Left ventricle myocardium inferior (tissue), 1 donor: ENCODE measurements at places on chromosomes 3 and 15.

DNA sequence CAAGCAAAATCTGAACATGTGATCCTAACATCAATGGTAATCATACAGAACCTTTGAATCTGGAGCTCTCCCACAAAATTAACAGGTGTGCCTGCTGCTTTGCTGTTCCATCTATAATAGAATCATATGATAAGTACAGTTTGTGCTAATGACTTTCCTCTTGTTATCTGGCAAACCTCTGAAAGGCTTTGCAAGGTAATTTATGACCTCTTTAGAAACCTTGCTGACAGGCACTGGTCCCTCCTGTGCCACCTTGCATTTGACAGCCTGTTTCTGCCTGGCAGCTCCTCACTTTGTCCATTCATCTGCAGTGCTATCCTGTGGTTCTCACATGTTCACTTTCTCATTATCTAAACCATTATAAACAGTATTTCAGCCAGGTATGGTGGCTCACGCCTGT lies 10.2 kb upstream of the HTR3C start:
- DNase-seq, result no peak

DNA sequence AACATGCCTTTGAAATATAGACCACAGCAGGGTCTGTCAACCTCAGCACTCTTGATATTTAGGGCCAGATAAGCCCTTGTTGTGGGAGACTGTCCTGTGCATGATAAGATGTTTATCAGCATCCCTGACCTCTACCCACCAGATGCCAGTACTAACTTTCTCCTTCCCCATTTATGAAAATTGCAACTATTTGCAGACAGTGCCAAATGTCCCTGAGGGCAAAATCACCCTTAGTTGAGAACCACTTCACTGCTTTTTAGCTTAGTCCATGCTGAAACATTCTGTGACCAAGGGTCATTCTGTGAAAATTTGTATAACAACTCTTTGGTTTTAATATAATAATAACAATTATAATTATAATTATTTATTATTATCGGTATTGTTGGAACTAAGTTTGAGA lies 1032.4 kb downstream of the MCTP2 start:
- no peak for DNase-seq

DNA sequence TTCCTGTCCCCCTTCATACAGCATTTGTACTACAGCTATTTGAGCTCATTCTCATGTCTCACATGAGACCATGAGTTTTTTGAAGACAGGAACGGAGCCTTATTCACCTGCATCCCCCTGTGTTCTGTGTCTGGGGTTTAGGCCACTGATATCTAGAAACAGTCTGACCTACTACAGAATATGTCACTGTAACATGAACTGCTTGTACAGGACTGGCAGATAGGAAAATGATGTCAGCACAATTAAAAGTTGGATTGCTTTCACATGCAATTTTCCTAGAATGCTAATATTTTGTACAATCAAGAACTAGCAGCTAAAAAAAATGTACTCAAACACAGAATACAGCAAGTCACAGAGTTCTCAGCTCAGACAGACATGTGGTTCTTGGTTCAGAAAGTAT lies 90.8 kb upstream of the FGF12 start:
- no peak for DNase-seq

DNA sequence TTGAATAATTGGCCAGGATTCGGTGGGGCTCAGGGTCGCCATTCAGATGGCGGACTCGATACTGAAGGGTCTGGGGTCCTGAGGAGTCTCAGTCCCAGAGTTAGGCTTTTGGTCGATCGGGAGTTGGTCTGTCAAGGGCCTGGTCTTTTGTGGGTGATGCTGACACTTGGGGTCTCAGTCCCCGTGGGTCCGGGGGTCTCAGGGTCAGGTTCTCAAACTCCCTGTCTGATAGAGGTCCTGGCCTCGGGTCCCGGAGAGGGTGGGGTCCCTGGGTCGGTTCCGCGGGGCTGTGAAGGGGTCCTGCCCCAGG lies 467 bp downstream of the NCKIPSD start:
- no peak for DNase-seq

DNA sequence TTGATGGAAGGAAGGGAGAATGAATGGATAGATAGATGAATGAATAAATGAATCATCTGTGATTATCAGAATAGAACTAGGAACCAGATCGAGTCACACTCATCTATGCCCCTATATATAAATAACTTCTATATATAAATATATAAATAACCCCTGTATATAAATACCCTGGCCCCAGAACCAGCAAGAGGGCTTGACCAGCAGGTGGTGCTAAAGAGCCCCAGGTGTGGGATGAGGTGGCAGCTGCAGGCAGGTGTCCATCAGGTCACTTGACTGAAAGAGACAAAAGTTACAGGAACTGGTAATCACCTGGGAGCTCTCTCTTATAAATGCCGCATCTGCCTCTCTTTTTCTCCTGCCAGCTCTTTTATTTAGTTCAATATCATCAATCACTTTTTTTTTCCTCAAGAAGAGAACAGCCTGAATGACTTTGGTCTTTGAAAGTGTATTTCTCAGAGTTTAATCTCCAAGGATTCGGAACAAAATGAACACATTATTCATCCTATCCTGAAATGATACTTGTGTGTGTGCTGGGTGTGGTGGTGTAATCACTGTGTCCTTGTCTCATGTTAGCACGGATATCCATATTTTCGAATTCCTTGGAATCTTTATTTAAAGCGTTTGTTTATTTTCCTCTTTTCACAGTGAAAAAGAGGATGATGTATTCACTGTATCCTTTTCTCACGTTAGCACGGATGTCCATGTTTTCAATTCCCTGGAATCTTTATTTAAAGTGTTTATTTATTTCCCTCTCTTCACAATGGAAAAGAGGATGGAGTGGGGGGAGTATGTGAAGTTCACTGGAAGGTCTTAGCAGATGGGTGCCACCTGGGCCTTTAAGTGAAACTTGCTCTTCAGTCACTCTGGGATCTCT lies 35.4 kb upstream of the ATG7 start:
- DNase-seq, result peak; percentile 41

- DNase-seq, result no peak
These were observed 100.5 kb upstream of the RGMA start for GRCh38 chr15:93189561-93189960.

GRCh38 chr3:42148982-42149432 lies 57.9 kb downstream of the TRAK1 start:
- peak; percentile 73 for DNase-seq

- no peak for DNase-seq
These were observed 8.7 kb downstream of the NSMCE3 start for GRCh38 chr15:29260896-29261295.

DNA sequence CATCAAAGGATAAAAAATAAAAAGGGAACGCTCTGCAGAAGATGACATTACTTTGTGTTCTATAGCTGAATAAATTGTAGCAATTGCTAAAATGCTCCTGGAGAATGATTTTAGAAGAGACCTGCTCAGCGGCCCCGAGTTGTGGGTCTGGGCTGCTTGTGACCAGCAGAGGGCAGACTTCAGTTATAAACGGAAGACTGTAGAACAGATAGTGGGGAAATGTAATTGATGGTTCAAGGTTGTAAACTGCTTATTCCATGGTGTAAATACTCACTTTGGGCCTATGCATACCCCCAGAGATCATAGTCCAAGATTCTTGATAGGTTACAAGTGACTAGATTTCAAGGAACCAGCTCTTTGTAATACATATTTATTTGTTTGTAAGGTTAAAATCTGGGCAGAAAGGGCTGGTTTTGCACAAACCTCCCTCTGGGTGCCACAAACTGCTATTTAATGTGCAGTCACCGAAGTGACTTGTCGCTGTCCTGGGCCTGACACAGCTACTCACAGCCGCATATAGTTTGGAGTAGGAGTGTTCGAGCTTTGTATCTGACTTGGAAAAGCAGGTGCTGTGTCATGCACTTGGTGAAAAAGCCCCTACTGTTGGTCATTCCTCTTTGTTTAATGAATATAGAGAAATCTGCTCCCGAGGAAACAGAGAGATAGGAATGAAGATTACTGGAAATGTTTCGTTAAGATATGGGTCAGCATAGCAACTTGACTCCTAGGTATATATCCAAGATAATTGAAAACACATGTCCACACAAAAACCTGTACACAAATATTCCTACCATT lies 34.7 kb upstream of the NDUFB4 start:
- peak; percentile 66 for DNase-seq
